Esophagus squamous epithelium (tissue), 5 donors: ENCODE measurements at places on chromosomes 11 and 22. TPM values are rescaled to one million over a fixed set of nuclear protein-coding genes. Genes with fewer than 3 reads are reported as not detected.

DNA sequence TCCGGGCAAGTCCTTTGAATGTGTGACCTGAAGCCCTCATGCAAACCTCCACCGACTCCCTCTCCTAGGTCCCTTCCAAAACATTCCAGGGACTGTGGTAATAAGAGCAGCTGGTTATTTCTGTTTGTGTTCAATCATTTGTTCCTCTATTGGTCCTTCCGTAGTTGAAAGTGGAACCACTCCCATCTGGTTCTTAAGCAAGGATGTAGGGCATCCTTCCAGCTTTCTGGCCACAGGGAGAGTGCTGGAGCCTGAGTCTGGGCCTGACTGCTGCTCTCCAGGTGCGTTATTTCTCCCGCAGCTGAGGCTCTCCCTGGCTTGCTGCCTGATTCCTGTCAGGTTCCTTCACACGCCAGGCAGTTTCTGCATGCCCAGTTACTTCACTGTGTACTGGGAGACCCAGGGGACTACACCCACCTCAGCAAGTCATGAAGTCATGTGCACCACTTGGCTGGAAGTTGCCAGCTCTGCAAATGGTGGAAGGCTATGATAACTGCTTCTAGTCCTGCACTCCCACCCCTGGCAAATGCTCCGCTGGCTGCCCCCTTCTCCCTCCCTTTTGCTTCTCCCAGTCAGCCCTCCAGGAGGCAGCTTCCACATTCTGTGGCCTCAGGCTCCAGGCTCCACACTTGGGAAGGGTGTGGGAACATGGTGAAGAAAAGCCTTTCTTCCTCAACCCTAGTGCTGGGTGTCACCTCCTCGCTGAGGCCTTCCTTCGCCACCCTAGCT, 4.0 kb upstream of the ALX4 start:
- no peak for DNase-seq

Gene KCNQ1OT1
- total RNA-seq = 0.21 TPM

Gene CCDC15
- 3.2 TPM for total RNA-seq

Gene ROM1
- 5.5 TPM for total RNA-seq

GRCh38 chr22:46612904-46613605, 7.1 kb upstream of the GRAMD4 start:
- DNase-seq = no peak

DNA sequence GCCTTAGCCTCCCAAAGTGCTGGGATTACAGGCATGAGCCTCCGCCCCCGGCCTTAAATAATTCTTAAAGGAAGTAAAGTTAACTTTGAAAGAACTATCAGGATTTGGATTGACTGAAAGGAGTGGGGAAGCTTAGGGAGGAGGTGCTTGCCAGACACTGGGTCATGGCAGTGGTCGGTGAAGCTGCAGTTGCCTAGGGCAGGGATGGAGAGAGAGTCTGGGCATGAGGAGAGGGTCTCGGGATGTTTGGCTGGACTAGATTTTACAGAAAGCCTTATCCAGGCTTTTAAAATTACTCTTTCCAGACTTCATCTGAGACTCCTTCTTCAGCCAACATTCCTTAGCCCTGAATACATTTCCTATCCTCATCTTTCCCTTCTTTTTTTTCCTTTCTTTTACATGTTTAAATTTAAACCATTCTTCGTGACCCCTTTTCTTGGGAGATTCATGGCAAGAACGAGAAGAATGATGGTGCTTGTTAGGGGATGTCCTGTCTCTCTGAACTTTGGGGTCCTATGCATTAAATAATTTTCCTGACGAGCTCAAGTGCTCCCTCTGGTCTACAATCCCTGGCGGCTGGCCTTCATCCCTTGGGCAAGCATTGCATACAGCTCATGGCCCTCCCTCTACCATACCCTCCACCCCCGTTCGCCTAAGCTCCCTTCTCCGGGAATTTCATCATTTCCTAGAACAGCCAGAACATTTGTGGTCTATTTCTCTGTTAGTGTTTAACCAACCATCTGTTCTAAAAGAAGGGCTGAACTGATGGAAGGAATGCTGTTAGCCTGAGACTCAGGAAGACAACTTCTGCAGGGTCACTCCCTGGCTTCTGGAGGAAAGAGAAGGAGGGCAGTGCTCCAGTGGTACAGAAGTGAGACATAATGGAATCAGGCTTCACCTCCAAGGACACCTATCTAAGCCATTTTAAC, at the start of gene NNMT:
Gene NNMT (plus strand): TSS at position 724 of the 929 bp plus-strand sequence. CDS start 158 bp downstream, at position 882.
- no peak for DNase-seq

GRCh38 chr11:73393011-73393380, 16.8 kb downstream of the RELT start:
- DNase-seq = no peak

DNA sequence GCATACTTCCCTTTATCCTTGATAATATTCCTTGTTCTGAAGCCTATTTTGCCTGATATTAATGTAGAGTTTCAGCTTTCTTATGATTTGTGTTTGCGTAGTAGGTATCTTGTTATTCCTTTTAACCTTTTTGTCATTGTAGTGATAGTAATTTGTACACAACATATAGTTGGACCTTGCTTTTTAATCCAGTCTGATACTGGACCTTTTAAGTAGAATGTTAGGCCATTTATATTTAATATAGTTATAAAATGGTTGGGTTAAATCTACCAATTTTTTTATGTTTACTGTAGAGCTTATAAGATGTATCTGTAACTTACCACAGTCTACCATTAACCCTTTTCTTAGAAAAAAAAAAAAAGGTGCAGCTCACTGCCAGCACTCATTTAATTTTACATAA, 8.6 kb upstream of the PITPNB start:
- DNase-seq = no peak

Gene GLYAT
- total RNA-seq = not detected

DNA sequence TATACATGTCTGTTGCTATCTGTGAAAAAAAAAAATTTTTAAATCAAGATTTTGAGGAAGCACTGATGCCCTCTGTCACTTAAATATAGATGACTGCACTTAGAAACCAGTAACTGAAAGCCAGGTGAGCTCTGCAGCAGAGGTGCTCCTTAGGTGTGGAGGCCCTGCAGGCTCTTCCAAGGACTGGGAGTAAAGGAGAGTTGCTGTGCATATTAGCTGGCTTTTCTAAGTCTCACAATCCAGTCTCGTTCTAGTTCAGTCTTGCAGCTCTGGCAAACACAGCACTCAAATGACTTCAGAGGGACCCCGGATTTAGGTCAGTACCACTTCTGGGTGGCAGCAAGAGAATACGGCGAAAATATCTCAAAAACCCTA, 61.0 kb downstream of the LARGE2 start:
- DNase-seq = no peak

Gene PICALM
- 196 TPM for total RNA-seq

GRCh38 chr11:58493676-58494075, 14.2 kb downstream of the OR5B21 start:
- no peak for DNase-seq

- DNase-seq = no peak
These were observed 35.4 kb downstream of the SBF1 start for GRCh38 chr22:50439314-50439870.

DNA sequence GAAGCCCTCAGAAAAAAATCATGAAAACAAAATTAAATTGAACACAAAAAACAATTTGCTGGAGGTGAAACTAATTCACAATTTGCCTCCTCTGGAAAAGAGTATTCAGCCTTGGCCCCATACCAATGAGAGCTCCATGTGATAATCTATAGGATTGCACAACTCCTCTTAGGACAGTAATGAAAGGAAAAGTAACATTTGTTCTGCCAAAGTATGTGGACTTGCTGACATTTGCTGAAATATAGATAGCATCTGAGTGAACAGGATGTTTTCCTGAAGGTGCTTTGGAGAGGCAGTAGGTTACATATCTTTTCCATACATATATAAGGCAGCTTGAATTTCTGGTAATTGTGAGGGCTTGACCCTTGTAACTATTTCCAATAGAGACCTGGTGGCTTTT, 122.8 kb downstream of the OR4C45 start:
- no peak for DNase-seq

DNA sequence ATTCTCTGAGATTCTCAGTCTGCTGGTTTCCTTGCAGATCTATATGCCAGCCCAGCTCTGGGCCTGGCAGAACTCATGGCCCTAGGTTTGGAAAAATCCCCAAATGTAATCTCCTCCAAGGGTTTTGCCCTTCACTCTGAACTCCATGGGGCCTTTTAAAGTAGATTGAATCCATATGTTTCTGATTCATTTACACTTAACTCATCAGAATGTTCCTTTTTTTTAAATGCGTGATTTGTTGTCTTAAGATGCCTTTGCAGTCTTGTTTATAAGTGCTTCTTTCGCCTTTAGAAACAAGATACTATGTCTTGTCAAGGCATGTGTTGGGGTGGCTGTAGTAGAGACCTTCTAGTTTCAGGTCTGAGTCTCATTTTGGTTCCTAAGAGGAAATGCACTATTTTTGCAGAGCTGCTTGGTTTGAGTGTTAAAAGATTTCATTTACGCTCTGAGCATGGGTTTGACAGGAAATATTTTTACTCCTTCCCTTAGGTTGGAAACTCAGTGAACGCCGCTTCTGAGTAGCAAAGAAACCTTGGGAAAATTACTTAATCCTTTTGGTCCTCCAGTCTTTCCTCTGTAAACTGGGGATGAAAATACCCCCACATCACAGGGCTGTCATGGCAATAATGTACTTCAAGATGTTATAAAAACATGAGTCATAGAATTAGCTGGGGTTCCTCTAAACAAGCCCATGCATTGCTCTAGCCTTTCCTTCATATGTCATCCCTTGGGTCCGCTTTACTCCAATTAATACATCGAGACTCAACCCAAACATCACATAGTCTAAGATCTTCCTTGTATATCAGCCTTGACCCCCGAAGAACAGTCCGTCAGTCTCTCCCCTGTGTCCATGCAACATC, 83.5 kb downstream of the SNX19 start:
- DNase-seq = no peak

- DNase-seq = no peak
These were observed 99.3 kb upstream of the FSHB start for GRCh38 chr11:30131535-30131934.

GRCh38 chr22:48794906-48795305, 1032.8 kb downstream of the BRD1 start:
- no peak for DNase-seq

Gene DEFB131B
- total RNA-seq = not detected

DNA sequence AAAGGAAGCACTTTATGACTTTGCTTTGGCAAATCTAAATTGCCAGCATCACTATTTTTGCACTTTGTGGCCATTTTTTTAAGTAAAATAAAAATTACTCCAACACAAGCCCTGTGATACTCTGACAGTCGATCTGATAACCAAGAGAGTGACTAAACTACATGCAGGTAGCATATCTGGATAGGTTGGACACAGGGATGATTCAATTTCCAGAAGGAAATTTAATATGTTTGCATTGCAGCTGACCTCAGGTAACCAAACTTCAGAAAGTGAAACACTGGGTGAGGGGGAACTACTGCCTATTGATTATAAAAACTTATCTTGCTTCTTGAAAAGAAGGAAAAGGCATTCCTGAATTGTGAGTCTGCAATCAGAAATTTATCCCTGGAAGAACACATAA, 13.9 kb downstream of the OR5B3 start:
- DNase-seq = no peak

Gene SLC6A5
- total RNA-seq = not detected

- DNase-seq = no peak
These were observed 41.1 kb upstream of the CD82 start for GRCh38 chr11:44524346-44524745.

DNA sequence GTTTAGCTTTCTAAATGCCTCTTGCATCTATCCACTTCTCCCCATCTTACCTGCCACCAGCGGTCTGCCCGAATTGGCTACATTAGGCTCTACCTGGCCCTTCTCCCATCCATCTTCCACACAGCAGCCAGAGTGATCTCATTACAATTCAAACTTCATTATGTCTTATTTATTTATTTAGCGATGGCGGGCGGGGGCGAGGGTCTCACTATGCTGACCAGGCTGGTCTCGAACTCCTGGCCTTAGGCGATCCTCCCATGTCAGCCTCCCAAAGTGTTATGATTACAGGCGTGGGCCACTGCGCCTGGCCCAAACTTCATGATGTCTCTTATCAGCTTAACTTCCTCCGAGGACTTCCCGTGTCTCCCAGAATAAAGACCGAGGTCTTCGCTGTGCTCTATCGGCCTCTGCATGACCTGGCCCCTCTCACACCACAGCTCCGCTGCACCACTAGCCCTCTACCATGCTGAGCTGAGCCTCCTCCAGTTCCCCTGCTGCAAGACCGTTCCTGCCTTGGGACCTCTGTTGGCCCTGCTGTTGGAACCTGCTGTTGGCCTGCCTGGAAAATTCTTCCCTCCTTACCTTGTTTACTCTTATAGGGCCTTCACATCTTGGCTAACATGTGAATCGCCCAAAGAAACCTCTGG, 870 bp upstream of the CTTN start:
- no peak for DNase-seq

Gene SLC17A6
- total RNA-seq = not detected

DNA sequence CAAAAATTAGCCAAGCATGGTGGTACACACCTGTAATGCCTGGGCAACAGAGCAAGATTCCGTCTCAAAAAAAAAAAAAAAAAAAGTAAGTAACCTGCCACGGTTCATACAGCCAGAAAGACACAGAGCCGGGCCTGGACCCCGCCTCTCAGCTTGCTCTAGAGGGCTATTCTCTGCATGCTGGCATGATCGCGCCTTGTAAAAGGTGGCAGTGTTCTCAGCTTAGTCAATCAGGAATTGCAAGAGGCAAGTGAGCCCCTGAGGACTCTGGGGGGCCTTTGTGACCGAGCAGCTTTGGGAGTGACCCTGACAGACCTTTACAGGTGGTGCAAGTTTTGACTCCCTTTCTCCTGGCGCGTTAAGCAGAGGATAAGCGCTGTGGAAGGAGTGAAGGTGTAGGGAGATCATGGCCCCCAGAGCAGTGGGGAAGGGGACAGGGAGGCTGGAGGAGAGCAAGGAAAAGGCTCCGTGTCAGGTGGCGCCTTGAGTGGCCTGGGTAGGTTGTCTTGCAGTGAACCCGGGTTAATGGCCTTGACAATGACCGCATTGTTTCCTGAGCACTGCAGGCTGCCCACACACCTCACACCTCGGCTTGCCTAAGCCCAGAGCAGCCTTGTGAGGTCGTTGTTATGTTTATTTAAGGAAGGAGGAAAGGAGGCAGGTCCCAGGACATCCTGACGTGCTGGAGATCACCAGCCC, 48.9 kb downstream of the CDPF1 start:
- no peak for DNase-seq

- no peak for DNase-seq
These were observed 635.5 kb downstream of the NTM start for GRCh38 chr11:132005887-132006286.

- no peak for DNase-seq
These were observed 1137.0 kb downstream of the FAM181B start for GRCh38 chr11:81596704-81597103.

Gene MAP6
- 0.38 TPM for total RNA-seq

DNA sequence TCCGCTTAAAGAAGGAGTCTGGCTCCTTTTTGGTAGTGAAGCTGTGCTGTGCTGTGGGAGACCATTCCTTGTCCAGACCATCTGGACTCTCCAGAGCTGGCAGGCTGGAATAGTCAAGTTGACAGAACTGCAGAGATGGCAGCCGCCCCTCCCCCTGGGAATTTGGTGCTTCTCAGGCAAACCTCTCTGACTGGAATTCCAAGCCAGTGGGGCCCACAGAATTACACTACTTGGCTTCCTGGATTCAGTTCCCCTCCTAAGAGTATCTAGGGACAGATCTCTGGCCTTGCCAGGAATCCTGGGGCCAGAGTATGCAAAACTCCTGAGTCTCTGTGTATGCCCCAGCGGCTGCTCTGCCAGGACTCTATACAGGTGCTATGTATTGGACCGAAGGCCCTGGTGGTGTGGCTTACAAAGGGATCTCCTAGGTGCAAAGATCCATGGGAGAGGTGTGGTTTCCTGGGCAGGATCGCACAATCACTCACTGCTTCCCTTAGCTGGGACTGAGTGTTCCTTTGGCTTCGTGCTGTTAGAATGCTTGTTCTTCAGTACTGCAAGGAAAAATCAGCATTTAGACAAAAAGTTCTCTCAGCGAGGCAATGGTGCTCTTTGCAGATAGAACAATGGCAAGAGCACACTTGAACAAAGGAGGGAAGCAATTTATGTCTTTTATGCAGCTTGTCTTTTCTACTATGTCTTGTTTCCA, 86.8 kb downstream of the PRMT3 start:
- DNase-seq = no peak
